Activated CD4-positive, alpha-beta T cell treated with anti-CD3 and anti-CD28 coated beads for 1 hour (primary cell): ENCODE measurements at places on chromosomes 4 and X.
A peak's percentile ranks its signal among the peaks of the same experiment; 100 is the strongest.

DNA sequence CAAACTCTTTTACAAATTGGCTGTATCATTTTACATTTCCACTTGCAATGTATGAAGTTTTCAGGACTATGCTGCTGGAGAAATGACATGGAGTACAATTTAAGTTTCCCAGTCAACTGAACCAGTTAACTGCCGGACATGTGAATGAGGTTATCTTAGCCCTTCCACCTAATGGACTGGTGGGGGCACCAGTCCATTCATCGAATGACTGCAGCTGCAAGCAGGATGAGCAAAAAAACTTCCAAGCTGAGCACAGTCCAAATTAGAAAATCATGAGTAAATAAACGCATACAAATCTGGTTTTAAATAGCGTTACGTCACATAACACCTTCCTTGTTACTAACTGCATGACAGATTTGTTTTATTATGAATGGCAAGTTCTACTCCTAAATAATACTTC, 1131.5 kb downstream of the PCDH18 start:
- DNase-seq, result no peak

GRCh38 chr4:183674153-183674552, 15.1 kb downstream of the TRAPPC11 start:
- no peak for DNase-seq

DNA sequence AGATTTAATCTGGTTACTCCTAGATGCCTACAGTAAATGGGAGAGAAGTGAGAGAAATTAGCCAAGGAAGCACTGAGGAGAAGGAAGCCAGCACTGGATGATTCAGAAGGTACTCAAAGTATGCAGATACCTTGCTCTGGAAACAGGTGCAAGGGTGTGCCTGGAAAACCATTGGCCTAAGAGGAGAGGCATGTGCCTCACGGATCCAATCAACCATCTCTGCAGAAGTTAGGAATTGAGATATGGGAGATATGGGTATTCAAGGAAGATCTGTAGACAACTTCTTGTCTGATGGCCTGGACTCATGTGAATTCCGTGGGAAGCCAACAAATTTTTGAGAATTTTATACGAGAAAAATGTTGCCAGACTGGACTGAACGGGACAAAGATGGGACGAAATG, 4.7 kb downstream of the H2BW1 start:
- no peak for DNase-seq

GRCh38 chr4:25466966-25467697, 90.1 kb downstream of the ANAPC4 start:
- no peak for DNase-seq

GRCh38 chr4:98383431-98384106, 122.4 kb downstream of the RAP1GDS1 start:
- no peak for DNase-seq

- DNase-seq, result no peak
Observed at GRCh38 chr4:179755322-179755721, 2313.1 kb upstream of the AGA start.

GRCh38 chrX:151754047-151754429, 19.5 kb downstream of the CNGA2 start:
- no peak for DNase-seq

GRCh38 chr4:145097331-145097820, 620 bp downstream of the ANAPC10 start:
- no peak for DNase-seq

DNA sequence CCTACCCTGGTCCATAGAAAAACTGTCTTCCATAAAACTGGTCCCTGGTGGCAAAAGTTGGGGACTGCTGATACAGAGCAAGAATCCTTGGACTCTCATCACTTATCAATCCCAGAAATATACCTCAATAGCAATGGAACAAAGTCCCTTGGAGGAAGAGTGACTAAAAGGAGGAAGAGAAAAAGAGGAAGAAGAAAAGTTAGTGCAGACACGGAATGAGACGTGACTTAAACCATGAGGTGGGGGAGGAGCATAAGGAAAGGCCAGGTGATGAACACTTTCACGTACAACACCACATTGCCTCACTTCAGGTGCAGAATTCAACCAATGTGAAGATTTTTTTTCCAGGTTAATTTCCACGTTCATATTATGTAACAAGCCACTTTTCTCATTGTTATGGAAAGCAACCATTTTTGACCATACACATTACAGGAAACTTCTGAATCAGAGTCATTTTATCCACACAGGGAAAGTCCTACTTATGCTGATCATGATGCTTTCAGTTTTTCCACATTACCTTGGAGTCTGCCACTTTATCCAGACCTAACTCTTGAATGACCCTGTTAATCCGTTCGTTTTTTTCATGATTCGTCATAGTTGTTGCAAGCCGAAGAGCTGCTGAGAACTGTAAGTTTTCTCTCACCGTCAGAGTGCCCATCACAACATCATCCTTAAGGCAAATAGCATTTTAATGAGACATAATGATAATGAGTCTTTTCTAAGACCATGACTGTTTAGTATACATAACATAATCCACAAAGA, 27.7 kb downstream of the ABCG2 start:
- no peak for DNase-seq

DNA sequence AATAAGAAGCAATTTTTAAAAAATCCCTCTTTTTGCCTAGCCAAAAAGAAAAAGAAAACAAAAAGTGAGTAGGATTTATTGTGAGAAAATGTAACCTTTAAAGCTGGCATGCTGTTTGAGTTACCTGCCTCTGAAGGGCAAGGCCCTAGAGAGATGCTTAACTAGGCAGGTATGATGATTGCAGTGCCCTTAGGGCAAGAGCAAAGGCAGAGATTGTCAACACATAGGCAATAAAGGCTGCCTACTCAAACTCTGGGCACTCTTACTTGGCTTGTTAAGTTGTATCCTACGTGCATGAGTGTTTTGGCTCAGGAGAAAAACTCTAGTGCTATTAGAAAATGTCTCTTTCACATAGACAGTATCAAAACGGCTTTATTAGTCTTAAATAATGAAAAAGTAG, 306.0 kb downstream of the RPA4 start:
- DNase-seq, result no peak

- DNase-seq, result no peak
Observed at GRCh38 chrX:2410279-2411020, 90.3 kb downstream of the DHRSX start.

DNA sequence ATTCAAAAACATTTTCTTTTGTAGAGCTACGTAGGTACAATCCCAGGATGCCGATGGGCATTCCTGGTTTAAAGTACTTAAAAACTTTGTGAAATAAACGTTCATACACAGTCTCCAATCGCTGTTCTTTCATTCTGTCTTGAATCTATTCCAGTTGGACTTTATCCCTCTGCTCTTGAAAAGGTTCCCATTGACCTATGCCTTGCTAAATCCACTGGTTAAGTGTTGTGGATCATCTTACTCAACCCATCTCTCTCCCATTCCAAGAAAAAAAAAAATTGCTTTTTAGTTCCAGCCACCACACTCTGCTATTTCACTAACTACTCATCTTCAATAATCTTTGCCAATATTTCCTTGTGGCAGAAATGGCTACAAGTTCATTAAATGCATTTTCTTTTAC, 542.3 kb upstream of the GRIA3 start:
- no peak for DNase-seq

GRCh38 chrX:38561126-38561868, at the start of gene TSPAN7:
Gene TSPAN7 (plus strand): TSS chrX:38561542. CDS start chrX:38561547, 5 bp downstream.
- DNase-seq, result peak; percentile 70

DNA sequence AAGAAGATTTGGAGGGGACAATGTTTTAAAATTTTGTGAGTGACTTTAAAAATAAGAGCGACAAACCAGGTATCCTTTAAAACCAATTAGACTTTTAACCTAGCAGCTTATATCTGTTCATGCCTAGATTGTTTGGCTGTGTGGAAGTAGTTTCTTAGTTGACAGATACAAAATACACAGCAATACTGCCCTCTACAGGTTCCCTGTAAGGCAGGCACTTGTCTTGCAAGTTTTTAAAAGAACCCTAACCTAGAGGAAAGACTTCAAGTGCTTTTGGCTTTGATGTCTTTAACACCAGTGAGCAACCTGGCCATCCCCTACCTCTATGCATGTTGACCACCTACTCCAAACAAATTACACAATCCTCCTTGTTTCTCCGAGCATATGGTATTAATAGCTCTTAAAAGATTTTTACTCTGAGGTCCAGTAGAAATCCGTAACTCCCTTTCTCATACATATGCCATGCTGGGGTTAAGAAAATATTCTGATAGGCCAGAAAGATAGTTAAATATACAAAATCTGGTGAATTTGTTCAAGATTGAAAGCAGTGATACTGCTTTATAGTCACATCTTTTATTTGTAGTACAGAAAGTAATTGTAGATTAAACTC, 273.0 kb downstream of the ARHGAP24 start:
- no peak for DNase-seq

- DNase-seq, result no peak
Observed at GRCh38 chrX:154452823-154453222, 5.3 kb upstream of the PLXNA3 start.

- no peak for DNase-seq
Observed at GRCh38 chrX:37993837-37994619, 12.3 kb upstream of the SYTL5 start.

DNA sequence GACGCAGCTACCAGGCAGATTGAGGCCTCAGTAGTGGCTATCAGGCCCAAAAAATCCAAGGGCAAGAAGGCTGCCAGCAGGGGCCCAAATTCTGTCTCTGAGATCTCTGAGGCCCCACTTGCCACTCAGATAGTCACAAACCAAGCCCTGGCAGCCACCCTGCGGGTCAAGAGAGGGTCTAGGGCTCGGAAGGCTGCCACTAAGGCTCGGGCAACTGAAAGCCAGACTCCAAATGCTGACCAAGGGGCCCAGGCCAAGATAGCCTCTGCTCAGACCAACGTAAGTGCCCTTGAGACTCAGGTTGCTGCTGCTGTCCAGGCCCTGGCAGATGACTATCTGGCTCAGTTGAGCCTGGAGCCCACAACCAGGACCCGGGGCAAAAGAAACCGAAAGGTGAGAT, 2.8 kb downstream of the TRO start:
- DNase-seq, result no peak

DNA sequence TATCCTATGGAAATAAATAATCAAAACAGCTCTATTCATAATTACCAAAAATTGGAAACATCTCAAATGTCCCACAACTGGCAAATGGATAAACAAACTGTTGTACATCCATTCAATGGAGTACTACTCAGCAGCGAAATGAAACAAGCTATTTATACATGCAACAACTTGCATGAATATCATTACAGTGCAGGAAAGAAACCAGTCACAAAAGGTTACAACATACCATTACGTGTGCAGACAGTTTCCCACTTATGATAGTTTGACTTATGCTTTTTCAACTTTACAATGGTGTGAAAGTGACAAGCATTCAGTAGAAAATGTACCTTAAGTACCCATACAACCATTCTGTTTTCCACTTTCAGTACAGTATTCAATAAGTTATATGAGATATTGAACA, 82.3 kb downstream of the NEK1 start:
- no peak for DNase-seq

DNA sequence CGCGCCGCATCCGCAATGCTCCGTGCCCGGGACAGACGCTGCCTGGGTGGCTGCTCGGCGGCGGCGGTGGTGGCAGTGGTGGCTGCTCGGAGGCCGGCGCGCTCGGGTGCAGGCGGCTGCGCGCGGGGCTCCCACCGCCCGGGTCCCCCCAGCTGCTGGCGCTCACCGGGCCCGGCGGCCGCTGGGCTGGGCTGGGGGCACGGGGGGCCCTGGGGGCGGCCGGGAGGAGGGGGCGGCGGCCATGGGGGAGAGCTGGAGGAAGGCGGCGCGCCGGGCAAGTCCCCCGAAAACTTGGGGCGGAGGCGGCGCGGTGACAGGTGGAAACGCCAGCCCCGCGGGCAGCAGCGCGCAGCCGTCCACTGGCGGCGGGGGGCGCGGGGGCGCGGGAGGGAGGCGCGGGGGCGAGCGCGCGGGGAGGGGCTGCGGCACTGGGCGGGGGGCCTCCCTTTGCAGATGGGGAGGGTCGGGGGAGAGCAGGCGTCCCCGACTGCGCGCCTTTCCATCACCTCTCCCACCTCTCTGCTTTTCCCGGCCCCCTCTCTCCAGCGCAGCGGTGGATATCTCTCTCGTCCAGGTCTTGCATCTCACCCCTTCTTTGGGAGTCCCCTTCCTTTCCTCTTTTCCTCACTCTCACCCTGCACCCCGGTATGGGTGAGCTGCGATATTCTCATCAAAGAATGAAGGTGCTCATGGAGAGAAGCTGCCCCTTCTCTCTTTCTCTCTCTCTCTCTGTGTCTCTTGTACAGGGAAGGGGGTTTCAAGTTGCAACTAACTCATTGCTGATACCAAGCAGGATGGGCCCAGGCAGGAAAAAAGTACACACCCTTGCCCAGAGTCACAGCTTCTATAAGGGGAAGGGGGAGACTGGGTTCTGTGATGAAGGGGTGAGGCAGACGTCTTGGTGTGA, 83.7 kb upstream of the DHRSX start:
- no peak for DNase-seq

DNA sequence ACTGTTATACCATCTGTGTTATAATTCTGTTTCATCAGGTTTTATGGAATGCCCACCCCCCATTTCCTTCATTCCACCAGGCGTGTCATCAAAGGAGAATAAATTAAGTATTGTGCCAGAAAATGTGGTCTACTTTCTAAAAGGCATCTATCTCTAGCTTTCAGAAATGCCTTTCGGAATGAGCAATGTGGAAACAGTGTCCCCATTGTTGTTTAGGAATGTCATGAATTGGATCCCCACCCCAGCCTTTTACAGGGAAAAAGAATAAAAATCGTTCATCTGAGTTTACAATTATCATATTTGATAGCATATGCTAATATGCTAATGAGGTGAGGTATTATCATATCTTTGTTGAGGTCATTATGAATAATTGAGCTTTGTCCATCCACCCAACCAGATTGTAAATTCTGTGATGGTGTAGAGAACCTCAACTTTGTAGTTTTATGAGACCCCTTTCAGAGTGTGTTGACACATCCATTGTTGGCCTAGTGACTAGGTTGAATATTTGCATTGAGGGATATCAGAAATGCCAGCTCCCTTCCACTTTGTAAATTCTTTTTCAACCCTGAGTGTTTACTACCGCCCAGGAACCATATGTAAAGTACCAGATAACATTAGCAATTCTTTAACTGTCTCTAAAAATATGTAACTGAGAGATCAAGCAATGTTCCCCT, 56.2 kb upstream of the CCDC160 start:
- DNase-seq, result no peak

- no peak for DNase-seq
Observed at GRCh38 chrX:78923198-78924015, 21.8 kb upstream of the P2RY10 start.

- no peak for DNase-seq
Observed at GRCh38 chr4:1756893-1757779, 35.8 kb downstream of the TACC3 start.

GRCh38 chr4:6241062-6241845, 28.4 kb upstream of the WFS1 start:
- DNase-seq, result no peak
